ENCODE measurements at places on chromosomes 6 and 20. TPM values are rescaled to one million over a fixed set of nuclear protein-coding genes. Genes with fewer than 3 reads are reported as not detected.

Gene TREM1
- 0.95 TPM for total RNA-seq

Gene OR2H1
- total RNA-seq = not detected

Gene TAGAP
- 1.4 TPM for total RNA-seq

DNA sequence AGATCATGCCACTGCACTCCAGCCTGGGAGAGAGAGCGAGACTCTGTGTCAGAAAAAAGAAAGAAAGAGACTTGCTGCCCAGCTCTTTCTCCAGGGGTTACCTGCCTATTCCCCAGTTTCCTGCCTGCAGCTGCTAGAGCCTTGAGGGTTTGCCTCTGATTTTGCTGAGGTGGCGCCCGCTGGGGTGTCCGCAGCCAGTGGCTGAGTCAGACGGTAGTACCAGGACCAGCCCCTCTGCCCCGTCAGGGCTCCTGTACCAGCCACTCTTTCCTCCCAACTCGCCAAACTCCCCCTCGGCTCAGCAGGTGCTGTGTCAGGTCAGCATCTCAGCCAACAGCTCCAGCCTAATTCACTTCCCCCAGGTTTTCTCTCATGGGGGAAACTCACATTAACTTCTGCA, 7.4 kb upstream of the LSM14B start:
- H3K27me3 ChIP-seq = no peaks in the 10 kb centered on the region
- no peak overlapping the region for H3K4me3 ChIP-seq
- DNase-seq = no peak
- H3K4me1 ChIP-seq = no peaks in the 10 kb centered on the region
- H3K36me3 ChIP-seq = no peaks in the 10 kb centered on the region
- H3K27ac ChIP-seq = no peak overlapping the region

- H3K4me3 ChIP-seq = no peak overlapping the region
- DNase-seq = no peak
- H3K27ac ChIP-seq = no peak overlapping the region
- no peaks in the 10 kb centered on the region for H3K36me3 ChIP-seq
Observed at GRCh38 chr20:20318365-20319161, 49.3 kb upstream of the INSM1 start.

DNA sequence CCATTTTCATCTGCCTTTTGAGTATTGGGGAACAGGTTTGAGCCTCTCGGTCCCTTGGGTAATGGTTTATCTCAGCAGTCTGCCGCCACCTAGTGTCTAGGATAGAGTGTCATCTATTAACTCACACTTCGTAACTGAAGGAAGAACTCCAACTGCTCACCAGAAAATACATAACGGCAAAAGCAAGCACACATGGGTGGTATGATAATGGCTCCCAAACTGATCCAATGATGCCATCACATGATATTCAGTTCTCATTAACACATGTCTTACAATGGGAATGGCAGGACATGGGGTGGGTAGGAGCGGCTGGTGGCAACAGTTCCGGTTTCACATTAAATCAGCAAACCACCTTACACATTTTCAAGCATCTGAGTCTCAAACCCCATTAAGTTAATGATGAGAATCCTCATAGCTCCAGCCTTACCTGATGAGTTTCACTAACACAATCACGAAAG, 110.7 kb upstream of the PHACTR1 start:
- H3K36me3 ChIP-seq = no peaks in the 10 kb centered on the region
- no peaks in the 10 kb centered on the region for H3K27me3 ChIP-seq
- DNase-seq = no peak
- peaks cover 23% of the 10 kb centered on the region for H3K4me1 ChIP-seq
- no peak overlapping the region for H3K27ac ChIP-seq

DNA sequence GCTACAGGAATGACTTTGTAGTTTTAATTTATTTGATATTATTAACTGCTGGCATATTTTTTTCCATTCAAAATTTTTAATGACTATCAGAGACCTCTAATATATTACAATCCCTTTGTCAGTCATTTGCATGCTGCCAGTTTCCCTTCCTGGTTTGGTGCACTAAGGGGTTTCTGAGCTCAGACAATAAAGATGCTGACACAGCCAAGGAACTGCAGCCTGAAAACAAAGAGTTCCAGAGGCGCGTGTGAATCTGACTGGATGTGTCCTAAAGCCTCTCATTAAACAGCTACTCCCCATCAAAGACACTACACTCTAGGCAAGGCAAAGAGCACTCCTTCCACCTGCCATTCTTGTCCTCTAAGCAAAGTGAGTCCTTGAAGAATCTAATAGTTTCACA, 116.8 kb upstream of the DST start:
- no peak for DNase-seq
- no peak overlapping the region for H3K4me3 ChIP-seq
- H3K27me3 ChIP-seq = no peaks in the 10 kb centered on the region
- peaks cover 42% of the 10 kb centered on the region for H3K4me1 ChIP-seq
